ENCODE measurements at places on chromosomes 7 and 10.

DNA sequence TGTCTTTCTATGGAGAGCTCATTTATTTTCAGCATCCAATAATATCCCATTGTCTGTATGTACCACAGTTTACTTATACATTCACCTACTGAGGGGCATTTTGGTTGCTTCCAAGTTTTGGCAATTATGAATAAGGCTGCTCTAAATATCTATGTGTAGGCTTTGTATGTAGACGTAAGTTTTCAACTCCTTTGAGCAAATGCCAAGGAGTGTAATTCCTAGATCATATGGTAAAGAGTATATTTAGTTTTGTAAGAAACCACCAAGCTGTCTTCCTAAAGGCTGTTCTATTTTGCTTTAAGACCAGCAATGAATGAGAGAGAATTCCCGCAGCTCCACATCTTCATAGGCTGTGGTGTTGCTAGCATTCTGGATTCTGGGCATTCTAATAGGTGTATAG lies 259.8 kb downstream of the DIP2C start:
- DNase-seq = no peak

GRCh38 chr10:80406204-80406603 lies 2.1 kb upstream of the PRXL2A start:
- DNase-seq = no peak

GRCh38 chr7:110568932-110569331 lies 522.0 kb upstream of the LRRN3 start:
- no peak for DNase-seq

DNA sequence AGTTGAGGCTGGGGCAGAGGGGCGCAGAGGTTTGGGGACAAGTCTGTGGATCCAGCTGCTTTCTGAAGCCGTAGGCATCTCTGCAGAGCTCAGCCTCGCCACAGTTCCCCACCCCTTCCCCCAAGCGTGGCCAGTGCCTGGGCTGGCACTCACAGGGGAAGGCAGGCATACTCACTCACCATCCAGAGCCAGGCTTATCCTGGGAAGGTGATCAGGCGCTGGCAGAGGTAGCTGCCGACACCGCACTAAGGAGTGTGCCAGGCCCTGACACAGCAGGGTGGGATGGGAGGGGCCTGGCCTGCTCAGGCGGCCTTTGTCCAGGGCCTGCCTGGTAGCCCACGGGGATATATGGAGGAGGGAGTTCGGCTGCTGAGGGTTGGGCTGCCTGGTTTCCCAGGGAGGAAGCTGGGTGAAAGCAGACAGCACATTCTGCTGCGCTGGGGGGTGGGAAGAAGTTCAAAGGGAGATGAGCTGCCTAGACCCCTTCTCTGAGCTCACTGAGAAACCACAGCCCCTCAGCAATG lies 15.9 kb downstream of the VSIR start:
- DNase-seq = no peak

DNA sequence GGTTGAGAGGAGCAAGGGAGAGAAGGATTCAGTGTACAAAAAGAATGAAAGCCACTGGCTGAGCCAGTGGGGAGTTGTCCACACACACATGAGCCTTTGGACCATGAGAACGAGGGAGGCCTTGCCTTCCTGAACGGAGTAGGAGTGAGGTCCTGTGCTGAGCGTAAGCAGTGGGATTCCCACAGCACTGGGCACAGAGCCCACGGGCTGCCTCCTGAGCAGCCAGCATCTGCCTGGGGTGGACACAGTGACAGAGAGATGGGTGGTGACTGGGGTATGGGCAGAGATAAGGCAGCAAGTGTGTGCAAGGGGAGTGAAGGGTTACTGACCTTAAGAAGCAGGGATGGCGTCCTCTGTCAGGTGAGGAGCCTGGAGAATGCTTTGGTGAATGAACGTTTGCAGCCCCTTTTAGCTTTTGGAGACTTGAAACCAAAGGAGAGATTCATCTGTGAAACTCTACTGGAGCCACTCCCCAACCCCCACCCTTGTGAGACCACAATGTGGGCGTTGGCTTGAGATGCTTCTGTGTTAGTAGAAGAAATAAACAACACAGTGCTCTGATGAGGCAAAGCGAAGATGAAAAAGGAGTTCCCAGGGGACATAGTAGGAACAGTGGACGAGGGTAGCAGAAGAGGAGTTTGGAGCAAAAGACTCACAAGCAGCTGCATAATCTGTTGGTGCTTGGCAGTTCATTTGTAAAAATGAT lies 56.5 kb downstream of the FIGNL1 start:
- no peak for DNase-seq
